Ascending aorta (tissue), 2 donors: ENCODE measurements at places on chromosomes 11 and 22.

DNA sequence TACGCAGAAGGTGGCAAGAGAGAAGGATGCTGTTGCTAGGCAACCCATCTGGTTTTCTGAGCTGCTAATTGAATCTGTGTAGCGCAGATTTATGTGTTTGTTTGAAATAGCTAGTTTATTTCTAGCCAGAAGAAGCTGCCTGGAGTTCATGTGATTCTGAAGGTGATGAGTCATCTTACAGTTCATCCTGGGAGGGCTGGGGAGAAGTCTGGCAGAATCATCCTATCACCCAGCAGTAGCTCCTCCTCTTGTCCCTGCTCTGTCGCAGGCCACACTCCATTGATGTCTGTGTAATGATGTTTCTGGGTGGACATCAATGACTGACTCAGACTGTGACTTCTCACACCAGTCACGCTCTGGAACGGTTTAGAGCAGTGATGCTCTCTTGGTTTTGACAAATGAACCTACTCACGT, 4.8 kb upstream of the FBXO7 start:
- DNase-seq: no peak

DNA sequence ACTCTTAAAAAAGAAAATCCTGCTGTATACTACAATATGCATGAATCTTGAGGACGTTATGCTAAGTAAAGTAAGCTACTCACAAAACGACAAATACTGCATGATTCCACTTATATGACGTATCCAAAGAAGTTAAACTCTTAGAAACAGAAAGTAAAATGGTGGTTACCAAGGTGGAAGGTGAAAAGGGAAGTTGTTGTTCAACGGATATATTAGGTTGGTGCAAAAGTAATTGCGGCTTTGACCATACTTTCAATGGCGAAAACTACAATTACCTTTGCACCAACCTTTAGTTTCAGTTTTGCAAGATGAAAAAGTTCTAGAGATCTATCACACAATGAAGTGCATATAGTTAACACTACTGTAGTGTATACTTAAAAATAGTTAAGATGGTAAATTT, 101.8 kb downstream of the FAM168A start:
- no peak for DNase-seq

GRCh38 chr11:17770048-17770652, 35.6 kb downstream of the KCNC1 start:
- DNase-seq: no peak

GRCh38 chr11:121318848-121319834, 26.6 kb downstream of the SC5D start:
- DNase-seq: no peak

DNA sequence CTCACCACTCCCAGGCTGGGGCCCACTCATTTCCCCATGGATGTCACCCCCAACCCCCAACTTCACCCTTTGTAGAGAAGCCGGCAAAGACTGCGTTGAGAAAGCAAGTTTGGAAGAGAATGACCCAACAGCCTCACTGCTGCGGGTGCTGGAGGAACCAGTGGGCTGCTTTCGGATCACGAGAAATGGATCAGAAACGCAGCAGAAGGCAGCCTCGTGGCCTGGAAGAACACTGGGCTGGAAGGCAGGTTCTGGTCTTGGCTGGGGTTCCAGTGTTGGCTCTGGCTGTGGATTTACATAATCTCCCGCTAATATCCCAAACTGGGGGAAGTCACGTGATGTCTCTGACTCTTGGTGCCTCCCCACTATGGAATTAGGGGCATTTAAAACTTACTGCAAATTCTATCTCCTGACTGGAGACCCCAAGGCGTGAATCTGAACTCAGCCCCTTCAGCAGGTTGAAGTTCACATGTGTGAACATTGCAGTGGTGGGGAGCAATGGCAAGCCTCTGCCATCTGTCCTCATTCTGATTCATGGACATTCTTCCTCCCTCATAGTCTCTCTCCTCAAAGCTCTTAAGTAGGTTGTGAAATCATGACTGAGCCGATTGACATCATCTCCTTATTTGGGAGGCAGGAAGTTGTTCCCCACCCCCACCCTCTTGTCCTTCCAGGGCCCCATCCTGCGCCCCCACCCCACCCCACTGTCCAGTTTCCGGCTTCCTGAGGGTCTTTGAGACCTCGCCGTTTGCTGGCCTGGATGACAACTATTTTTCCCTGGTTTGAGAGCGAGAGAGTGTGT, 37.0 kb upstream of the TIMP3 start:
- DNase-seq: no peak

GRCh38 chr11:120398132-120398531, 61.9 kb downstream of the ARHGEF12 start:
- no peak for DNase-seq

DNA sequence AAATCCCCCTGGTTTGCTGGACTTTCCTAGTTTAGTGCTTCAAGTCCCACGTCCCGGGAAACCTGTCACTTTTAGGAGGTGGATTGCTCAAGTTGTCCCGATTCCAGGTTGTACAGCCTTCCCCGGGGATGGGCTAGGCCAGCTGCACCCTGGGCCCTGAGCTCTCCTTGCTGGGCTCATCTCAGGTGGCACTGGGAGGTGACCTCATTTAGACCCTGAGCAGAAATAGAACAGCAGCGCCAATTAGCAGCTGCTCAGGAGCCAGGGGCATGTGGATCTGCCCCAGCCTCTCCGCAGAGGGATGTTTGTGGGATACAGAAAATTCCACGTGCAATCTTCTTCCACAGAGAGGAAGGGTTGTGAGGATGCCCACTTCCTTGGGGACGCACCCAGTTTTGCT, 9.6 kb upstream of the CERK start:
- DNase-seq: no peak

DNA sequence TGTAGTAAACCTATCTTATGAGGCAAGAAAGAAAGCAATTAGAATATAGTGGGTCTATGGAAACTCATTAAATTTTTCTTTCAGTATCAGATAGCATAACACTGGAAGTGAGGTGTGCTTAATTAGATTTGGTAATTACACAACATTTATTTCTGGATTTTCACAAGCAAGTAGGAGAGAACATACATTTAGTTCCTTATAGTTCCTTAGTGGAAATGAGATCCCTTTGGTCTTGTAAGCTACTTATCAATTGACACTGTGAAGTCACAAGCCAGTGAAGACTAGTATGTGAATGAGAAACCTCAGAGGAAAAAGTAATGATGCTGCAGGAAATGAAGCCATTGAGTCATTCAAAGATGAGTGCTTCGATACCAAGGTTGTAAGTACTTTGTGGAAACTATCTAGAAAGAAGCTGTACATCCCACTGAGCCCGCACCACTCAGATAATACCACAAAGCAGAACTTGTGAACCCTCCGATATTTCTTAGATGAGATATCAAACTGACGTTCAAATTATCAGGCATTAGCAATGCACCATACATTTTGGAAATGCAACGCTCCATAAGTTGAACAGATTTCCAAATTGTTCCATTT, 53.5 kb downstream of the ENTHD1 start:
- no peak for DNase-seq

DNA sequence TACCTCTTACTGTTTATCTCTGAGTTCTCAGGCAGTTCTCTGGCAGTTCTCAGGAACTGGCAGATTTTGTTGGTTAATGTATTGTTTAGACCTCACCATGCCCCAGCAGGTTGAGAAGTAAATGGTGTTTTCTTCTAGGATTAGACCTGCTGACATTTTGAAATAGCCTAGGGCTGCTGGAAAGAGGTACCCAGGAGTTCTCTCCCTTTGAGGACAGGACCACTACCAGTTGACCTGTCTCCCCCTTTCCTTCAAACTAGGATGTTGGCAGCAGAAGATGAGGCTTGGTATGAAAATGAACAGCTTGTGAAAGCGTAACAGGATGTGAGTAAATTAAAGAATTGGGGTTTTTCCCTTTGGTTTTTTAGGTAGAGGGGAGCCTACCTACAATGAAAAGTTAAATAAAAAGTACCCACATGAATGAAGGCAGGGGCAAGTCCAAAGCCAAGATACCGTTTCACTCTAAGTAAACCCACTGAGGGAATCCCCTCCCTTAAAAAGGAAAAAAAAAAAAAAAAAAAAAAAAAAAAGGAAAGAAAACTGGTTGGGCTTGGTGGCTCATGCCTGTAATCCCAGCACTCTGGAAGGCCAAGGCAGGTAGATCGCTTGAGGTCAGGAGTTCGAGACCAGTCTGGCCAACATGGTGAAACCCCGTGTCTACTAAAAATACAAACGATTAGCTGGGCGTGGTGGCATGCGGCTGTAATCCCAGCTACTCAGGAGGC, 96.2 kb downstream of the PDHX start:
- DNase-seq: no peak

- no peak for DNase-seq
Observed at GRCh38 chr11:116563712-116564047, 209.1 kb downstream of the BUD13 start.

DNA sequence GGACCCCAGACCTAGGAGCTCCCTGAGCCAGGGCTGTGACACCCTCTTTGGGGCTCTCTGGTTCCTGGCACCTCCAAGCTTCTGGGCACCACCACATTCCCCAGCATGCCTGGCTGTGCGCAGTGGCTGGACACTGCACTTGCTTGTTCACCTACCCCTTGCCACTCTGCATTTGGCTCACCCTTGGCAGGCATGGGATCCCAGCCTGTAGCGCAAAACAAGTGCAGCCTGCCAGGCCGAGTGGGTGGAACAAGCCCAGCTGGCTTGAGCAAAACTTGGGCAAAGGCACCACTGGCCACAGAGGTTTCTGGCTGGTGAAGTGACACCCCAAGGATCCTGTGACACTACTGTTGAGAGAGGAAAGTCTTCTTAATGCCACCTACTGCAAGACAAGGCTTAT, 57.3 kb downstream of the CCDC34 start:
- DNase-seq: peak; percentile 64

GRCh38 chr11:8263769-8264410, at the start of gene LMO1:
Gene LMO1 (minus strand): TSS chr11:8263878. CDS start chr11:8263362, 516 bp downstream.
- no peak for DNase-seq

DNA sequence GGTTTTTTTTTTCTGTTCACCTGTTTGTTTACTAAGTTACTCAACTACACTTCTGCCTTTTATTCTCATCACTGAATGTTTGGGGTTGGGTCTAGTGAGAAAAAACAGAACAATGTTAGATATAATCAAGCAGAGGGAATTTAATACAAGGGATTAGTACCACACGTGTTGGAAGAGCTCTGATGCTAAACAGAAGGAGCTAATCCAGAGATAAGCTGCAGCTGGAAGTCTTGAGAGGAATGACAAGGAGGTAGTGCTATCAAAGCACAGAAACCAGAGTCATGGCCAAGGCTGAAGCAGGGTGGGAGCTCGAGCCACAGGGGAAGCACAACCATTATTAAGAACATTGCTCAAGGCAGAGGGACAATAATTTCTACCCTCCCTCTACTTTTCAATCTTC, 604.1 kb upstream of the ANO5 start:
- DNase-seq: no peak

GRCh38 chr11:130181295-130182272, 22.0 kb downstream of the ST14 start:
- no peak for DNase-seq
